ENCODE measurements at places on chromosomes 2 and 18.

GRCh38 chr2:118387509-118387908, 299.2 kb downstream of the INSIG2 start:
- no peak for DNase-seq

- no peak for DNase-seq
Measured at GRCh38 chr2:162926907-162927306, 88.3 kb upstream of the KCNH7 start.

DNA sequence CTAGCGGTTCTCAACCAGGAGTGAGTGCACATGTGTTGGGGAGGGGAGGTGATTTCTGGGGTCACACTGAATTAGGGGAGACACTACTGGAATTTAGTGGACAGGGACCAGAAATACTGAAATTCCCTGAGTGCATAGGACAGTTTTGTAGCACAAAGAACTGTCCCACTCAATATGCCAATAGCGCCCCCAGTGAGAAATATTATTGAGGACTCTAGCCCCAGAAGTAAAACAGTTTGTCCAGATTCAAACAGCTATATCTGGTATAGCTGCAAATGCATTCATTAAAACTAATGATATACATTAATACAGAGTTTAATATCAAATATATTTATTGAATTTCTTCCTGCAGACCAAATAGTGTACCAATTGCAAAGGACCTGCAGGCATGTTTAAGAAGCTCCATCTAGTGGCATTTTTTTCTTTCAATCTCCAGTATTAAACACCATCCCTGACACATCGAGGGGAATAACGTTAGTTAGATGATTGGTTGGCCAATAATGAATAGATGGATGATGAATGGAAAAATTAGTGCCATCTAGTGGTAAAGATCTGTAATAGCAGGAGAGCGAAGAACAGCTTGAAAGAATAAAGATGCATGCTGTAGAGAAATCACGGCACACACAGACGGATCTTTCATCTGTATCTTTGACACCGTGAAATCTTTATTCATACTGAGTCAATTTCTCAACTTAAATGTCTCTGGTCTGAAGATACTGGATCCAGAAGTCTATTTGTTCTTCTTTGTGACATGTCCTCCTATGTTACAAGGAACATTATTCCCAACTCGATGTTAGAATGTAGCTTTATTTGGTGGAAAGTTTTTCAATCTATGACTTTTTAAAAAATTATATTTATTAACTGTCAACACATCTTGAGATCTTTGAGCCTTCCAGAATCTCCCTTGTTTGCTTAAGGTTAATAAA, 62.5 kb downstream of the DHRS9 start:
- no peak for DNase-seq

GRCh38 chr2:112255875-112256274, 1.0 kb upstream of the ZC3H8 start:
- no peak for DNase-seq

GRCh38 chr2:226904592-226904991, 68.7 kb downstream of the RHBDD1 start:
- no peak for DNase-seq

DNA sequence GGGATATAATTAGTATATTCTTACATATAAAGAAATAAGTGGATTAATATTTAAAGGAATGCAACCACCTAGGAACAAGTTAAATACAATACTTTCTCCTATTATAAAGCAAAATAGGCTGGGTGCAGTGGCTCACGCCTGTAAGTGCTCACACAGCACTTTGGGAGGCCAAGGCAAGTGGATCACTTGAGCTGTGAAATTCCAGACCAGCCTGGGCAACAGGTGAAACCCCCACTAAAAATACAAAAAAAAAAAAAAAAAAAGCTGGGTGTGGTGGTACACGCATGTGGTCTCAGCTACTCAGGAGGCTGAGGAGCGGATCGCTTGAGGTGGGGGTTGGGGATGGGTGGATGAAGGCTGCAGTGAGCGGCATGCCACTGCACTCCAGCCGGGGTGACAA, 286.2 kb upstream of the EPC2 start:
- DNase-seq: no peak

GRCh38 chr2:35787302-35788031, 568.1 kb upstream of the CRIM1 start:
- DNase-seq: no peak

DNA sequence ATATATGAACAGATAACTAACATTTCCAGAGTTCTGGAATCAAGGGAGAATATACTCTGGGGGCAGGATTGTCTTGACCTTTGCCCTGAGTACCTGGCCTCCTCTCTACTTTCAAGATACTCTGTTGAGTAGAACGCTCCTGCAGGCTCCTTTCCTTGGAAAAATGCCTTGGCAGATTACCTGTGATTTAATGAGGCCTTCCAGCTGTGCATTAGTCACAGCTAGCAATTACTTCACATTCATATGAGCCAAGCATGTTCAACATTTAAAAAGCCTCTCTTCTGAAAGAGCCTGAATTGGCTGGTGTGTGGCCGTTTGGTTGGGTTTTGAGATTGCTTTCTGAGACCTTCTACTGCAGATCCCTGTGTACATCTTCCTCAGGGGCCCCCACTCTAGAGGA, 142.2 kb downstream of the PLCL1 start:
- DNase-seq: no peak

- DNase-seq: no peak
Measured at GRCh38 chr2:46796843-46797625, 118.6 kb downstream of the MCFD2 start.

GRCh38 chr18:28177828-28178635, 1.1 kb upstream of the CDH2 start:
- DNase-seq: no peak

DNA sequence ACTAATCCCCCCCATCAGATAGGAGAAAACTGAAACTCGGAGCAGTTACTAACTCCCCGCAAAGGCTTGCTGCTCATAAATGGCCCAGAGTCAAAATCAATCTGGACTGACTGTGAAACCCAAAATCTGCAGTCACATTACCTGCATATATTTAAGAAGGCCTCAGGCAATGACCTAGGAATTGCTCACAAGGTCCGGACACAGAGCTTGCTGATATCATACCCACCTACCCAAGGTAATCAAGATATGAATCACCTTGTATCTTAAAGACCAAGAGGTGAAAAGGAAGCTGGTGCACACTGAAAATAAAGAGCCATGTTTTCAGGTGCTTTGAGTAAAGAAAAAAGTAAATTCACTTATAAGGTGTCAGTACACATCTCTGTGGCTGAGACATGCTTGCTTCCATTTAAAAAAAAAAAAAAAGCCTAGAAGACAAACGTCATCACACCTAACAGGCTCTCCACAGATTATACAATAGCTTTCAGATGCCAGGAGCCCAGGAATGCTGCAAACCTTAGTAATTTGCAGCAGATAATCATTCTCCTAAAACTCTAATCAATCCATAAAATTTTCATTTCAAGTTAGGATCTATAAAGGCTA, 195.4 kb downstream of the ZEB2 start:
- no peak for DNase-seq

DNA sequence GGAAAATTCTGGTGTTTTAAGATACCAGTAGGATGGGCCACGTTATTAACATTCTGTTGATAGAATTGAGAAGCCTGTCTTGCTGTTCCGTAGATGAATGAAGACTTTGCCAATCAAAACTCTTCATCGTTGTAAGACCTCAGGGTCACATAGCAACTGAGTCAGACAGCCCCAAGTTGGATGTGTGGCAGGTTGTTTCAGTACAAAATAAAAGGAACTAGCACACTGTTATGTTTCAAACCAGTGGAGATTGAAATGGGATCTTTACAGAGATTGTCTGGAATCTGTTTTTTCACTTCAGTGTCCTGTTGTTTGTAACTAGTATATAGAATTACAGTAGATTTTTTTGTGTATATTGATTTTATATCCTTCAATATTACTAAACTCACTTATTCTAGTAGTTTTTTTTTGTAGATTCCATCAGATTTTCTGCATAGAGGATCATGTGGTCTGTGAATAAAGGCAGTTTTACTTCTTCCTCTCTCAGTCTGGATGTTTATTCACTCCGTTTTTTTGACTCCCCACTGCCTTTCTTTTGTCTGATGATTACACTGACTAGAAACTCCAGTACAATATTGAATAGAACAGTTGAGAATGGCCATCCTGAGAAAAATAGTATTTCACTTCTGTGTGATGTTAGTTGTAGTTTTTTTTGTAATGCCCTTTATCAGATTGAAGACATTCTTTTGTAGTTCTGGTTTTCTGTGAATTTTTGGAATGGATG, 22.7 kb downstream of the EPC2 start:
- no peak for DNase-seq

- no peak for DNase-seq
Measured at GRCh38 chr2:62475172-62476011, 30.6 kb downstream of the TMEM17 start.

DNA sequence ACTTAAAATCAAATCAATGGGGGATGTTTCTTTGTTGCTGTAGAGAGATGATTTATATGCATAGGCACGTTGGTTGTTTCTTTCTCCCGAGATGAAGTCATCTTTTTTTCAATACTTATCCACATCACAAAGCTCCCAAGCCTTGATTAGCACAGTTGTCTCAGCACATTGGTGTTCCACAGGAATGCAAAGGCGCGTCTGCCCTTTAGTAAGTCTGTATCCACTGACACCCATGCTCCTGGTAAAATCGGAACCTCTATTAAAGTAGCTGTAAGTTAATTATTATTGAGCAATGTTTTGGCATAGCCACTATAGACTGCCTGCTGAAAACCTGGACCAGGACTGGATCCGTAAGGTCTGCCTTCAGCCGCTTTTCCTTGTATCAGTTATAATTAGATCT, 77.6 kb upstream of the RBM44 start:
- no peak for DNase-seq

GRCh38 chr2:212402316-212402715, 136.3 kb downstream of the ERBB4 start:
- no peak for DNase-seq

GRCh38 chr2:168819829-168820489, 17.5 kb downstream of the NOSTRIN start:
- DNase-seq: no peak

DNA sequence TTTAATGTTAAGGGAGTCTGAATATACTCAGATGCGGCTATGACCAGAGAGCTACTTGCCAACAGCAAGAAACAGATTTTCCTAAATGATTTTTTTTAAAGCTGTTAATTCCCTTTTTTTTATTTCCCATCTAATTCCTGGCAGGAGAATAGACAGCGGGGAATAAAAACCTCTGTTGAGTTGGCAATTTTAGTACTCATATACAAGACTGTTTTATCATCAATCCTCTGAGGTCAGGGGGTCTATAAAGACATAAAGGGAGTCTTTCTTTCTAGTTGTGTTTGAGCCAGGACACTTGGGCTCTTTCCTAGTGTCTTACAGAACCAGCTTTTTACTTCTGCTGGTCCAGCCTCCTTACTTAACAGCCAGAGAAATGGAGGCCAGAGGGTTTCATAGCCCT, 29.4 kb downstream of the MAIP1 start:
- no peak for DNase-seq

DNA sequence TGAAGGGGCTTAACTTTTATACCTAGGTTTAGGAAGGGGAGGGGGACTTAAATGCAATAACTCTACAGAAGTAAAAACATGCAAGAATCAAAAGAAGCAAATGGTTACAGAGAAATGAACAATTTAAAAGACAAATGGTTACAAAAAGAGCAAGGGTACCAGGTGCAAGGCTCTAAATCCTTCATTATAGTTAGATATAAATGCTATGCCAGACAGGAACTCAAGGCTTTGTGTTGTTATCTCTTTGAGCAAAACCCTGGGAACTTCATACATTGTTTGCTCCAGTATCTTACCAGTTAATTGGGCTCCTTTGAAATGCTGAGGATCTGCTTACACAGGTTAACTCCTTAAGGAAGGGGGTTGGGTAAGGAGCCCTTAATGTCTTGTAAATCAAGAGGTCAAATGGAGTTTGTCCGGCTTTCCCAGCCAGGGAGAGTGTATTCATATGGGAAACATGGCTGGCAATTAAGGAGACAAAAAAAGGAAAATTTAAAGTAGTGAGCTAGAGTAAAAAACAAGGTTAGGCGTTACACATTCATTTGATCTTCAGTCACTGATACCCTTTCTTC, 347.5 kb downstream of the CELF4 start:
- no peak for DNase-seq

GRCh38 chr18:56161566-56162260, 476.7 kb downstream of the TXNL1 start:
- no peak for DNase-seq
